ENCODE measurements at places on chromosomes 12 and 14.

- peak; percentile 16 for DNase-seq
Observed at GRCh38 chr12:110860833-110861296, 14.1 kb downstream of the CCDC63 start.

DNA sequence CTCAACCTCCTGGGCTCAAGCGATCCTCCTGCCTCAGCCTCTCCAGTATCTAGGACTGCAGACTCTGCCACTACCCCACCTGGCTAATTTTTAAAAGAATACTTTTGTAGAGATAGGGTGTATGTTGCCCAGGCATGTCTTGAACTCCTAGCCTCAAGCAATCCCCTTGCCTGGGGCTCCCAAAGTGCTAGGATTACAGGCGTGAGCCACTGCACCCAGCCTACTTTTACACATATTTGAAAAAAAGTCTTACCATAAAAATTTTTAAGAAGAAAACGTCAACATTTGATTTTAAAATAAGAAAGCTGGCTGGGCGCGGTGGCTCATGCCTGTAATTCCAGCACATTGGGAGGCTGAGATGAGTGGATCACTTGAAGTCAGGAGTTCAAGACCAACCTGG is 46.5 kb downstream of the DCAF5 start:
- no peak for DNase-seq

GRCh38 chr12:105106621-105107020 is 910 bp upstream of the WASHC4 start:
- no peak for DNase-seq

DNA sequence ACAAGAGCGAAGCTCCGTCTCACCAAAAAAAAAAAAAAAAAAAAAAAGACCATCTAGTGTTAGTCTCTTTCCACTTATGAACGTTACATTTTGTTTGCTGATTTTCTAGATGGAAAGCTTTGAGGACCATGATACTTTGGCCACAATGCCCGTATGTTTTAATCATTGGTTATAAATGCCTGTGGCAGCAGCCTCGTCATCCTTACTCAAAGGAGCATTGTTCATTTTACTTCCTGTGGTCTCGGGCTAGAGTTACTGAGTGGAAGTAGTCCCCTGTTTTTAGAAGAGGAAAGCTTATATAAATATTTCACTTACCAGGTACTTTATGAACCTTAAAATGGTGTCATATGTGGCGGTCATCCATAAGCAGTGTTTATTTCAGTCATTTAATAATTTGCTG is 359.9 kb downstream of the AEBP2 start:
- DNase-seq = no peak

GRCh38 chr12:3420693-3421092 is 70.3 kb upstream of the PRMT8 start:
- DNase-seq = no peak

GRCh38 chr14:92404421-92404820 is 81.5 kb downstream of the SLC24A4 start:
- no peak for DNase-seq

DNA sequence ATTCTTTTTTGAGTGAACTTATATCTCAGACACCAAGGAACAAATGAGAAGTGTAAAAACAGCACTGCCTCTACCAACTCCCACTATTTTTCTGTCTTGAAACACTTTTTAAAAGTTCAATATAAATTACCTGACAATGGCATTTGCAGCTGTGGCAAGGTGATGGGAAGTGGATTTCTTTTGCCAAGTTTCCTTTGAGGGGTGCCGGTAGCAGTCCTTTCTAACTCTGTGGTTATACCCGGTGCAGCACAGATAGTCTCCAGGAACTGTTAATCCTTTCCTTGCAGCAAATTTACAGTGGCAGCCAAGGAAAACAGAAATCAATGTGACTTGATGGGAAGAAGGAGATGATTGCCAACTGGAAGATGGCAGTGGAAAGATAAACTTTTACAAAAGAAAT is 243.7 kb downstream of the BCAT1 start:
- DNase-seq = no peak

DNA sequence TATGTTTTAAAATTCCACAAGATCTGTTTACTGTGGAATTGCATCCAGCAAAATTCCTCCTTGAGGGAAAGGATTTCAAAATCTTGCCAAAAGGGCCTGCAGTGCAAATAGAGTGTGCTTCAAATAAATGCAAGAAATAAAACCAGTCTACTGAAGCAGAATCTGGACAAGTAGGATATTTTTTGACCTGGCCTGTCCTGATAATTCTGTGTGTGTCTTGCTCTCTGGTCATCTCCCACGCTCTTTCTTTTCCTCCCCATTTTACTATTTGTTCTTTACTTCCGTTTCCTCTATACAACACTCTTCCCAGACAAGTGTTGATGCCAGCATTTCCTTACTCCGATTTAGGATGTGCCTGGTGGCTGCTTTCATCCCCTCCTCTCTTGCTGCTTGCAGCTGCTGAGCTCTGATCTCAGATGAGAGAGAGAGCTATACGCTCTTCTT is 115.9 kb downstream of the GPR135 start:
- no peak for DNase-seq

- DNase-seq = no peak
Observed at GRCh38 chr14:24833385-24833784, 199.4 kb upstream of the GZMB start.

DNA sequence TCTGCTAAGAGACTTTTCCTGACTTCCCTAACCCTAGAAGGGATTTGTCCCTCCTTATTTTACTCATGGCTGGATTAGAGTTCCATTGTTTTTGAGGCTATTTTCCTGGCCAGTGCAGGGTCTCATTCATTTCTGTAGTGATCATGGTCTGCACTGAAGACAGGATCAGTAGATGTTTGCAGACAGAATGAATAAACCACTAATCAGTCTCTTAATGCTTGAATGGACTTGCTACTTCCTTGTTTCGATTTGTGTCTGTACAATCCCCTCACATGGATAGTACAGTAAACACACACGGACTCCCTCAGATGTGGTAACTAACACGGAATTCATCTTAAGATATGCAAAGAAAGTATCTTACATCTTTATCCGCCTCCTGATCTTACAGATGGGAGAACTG is 102.6 kb upstream of the PRB2 start:
- DNase-seq = no peak

- no peak for DNase-seq
Observed at GRCh38 chr14:101504096-101504948, 57.0 kb upstream of the DIO3 start.

DNA sequence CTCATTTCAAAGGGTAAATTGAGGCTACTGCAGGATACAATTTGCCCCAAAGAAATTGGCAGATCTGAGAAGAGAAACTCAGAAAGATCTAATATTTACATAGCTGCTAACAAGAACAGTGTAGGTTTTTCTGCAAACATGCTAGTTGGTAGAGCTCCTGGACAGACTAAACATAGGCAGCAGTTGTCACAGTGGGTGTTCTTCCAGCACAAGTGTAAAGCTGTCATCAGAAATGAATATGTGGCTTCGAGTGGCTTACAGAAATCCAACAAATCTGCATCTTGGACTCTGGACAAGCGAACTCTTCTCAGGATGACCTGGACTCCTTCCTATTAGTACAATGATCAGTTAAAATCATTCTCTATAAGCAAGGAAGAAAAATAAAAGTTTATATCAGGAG is 5.9 kb downstream of the CBX5 start:
- no peak for DNase-seq

- DNase-seq = no peak
Observed at GRCh38 chr12:26614011-26614616, 218.9 kb downstream of the ITPR2 start.

DNA sequence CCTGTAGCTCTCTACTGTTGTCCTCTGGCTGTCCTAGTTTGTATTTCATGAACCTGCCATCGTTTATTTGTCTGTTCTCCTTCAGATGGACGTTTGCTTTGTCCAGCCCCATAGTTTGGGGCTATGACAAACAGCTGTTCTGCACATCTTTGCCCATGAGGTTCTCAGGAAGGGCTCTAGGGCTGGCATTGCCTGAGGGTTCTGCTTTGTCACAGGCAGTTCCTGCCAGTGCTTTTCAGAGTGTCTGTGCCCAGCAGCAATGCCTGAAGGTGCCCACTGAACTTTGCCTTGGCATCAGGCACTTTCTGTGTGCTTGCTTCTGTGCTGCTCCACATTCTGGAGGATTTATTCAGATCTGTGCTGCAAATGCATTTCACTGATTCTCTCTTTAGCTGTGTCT is 361.3 kb downstream of the TMEM121 start:
- DNase-seq = no peak

GRCh38 chr12:22409377-22410164 is 75.1 kb upstream of the ST8SIA1 start:
- DNase-seq = no peak

- no peak for DNase-seq
Observed at GRCh38 chr12:104990950-104991349, 4.8 kb downstream of the NOPCHAP1 start.

- DNase-seq = peak; percentile 68
Observed at GRCh38 chr12:67426067-67426466, 156.9 kb downstream of the CAND1 start.

GRCh38 chr12:111954969-111955368 is 58.0 kb downstream of the TMEM116 start:
- DNase-seq = no peak

GRCh38 chr14:61466249-61466904 is 145.0 kb downstream of the PRKCH start:
- DNase-seq = no peak

DNA sequence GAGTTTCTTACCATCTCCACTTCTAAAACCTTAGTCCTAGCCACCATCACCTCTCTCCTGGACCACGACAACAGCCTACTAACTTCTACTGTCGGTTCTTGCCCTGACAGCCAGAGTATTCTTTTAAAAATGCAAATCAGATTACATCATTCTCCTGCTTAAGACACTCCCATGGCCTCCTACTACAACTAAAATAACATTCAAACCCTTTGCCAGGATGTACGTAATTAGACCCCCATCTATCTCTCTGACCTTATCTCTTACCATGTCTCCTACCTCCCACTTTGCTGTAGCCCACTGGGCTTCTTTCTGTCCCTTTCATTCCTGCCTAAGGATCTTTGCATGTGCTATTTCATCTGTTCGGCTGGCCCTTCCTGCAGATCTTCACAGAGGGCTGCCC is 27.6 kb downstream of the TRIM9 start:
- DNase-seq = no peak

DNA sequence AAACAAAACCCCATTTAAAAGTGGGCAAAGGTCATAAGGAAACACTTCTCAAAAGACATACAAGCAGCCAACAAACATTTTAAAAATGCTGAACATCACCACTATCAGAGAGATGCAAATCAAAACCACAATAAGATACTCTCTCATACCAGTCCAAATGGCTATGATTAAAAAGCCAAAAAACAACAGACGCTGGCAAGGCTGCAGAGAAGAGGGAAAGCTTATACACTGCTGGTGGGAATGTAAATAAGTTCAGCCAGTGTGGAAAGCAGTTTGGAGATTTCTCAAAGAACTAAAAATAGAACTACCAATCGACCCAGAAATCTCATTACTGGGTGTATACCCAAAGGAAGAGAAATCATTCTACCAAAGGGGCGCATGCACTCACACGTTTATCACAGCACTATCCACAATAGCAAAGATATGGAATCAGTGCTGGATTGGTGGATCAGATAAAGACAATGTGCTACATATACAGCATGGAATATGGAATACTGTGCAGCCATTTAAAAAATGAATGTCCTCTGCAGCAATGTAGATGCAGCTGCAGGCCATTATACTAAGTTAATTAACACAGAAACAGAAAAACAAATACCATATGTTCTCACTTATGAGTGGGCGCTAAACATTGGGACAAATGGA is 102.1 kb upstream of the DAAM1 start:
- DNase-seq = no peak

GRCh38 chr14:96095581-96096476 is 56.7 kb downstream of the C14orf132 start:
- no peak for DNase-seq

DNA sequence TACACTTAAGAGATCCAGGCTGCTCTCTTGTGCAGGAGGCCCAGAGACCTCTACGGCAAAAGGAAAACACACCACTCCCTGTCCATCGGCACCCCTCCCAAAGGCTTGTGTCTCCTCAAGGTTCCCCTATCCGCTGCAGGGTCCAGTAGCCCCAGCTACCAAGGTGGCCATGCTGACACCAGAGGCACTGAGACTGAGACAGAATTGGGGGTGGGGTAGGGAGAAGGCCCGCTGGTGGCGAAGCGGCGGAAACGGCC is 590 bp downstream of the DDIT3 start:
- no peak for DNase-seq

DNA sequence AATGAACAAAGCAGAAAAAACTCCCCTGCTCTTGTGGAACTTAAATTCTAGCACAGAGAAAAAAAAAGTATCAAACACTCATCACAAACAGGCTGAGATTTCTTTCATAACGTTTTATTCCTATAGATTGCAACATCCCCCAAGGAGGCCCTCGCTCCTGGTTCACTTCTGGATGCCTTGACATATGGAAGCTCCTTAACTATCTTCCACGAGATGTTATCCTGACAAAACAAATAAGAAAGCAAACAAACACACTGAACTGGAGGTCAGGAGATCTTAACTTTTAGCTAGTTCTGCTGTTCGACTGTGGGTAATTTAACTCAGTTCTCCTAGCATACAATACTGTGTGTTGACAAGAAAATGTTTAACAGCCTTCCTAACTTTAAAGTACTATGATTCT is 104.8 kb downstream of the ETV6 start:
- no peak for DNase-seq

GRCh38 chr12:48110691-48111311 is 4.9 kb upstream of the SENP1 start:
- no peak for DNase-seq

DNA sequence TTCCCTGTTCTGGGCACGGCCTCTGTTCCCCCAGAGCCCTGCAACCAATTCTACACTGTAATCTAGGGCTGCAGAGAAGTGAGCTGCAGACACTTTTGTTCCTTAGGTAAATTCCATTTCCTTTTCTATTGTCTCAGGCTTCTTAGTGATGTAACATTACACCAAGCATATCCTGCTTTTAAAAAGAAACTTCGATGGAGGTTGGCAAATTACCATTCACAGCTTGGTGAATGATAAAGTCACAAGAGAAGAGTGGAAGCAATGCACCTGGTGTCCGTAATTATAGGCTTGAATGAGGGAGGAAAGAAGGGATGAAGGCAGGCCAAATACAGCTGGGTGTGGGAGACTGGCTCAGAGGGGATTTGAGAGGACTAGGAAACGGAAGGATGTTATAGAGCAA is 68.6 kb downstream of the PPM1A start:
- peak; percentile 80 for DNase-seq
